ENCODE measurements at places on chromosomes 12 and 14.
A peak's percentile ranks its signal among the peaks of the same experiment; 100 is the strongest.

GRCh38 chr12:4540638-4541037 lies 1.9 kb downstream of the RAD51AP1 start:
- peaks cover 18% of the 10 kb centered on the region for H3K4me1 ChIP-seq
- no peak overlapping the region for H3K27ac ChIP-seq
- no peak overlapping the region for H3K4me3 ChIP-seq
- no peaks in the 10 kb centered on the region for H3K27me3 ChIP-seq
- H3K36me3 ChIP-seq, result no peaks in the 10 kb centered on the region

DNA sequence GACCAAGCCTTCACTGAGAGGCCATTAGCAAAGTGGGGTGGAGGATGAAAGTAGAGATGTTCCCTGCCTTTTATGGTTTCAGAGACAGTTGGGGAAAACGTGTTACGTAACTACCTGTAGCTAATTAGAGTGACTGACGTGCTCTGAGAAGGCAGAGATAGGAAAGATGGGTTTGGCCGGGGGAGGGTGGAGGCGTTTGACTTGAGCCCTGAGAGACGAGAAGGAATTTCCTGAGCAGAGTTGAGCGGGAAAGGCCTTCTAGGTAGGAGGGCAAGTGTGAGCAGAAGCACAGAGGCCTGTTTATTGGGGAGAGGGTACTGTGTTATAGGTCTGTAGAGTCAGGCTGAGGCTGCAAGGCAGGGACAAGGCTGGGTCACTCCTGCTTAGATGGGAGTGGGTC lies 8.6 kb downstream of the TUNAR start:
- no peak overlapping the region for H3K4me3 ChIP-seq
- no peaks in the 10 kb centered on the region for H3K4me1 ChIP-seq
- DNase-seq, result no peak
- no peaks in the 10 kb centered on the region for H3K36me3 ChIP-seq
- H3K27me3 ChIP-seq, result no peaks in the 10 kb centered on the region

- H3K4me3 ChIP-seq, result no peak overlapping the region
- DNase-seq, result no peak
- H3K27me3 ChIP-seq, result no peaks in the 10 kb centered on the region
- no peaks in the 10 kb centered on the region for H3K4me1 ChIP-seq
- H3K27ac ChIP-seq, result no peak overlapping the region
- H3K36me3 ChIP-seq, result peaks cover 90% of the 10 kb centered on the region
Observed at GRCh38 chr12:95034750-95035149, 31.3 kb upstream of the NDUFA12 start.

DNA sequence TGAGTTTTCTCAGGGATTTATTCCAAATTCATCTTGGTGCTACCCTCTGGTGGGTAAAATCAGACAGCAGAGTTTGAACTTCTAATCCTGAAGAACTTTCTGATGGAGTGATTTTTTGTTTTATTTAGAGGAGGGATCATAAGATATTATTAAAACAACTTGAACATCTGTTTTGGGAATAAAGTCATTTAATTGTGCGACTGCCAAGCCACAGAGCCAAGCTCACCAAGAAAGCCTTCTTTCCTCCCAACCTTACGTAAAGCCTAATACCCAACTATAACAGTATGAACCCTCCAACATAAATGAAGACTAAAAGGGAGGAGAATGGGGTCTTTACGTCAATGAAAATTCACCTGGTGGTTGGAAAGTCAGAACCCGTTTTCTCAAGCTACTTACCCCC lies 205.5 kb upstream of the IGF1 start:
- no peak overlapping the region for H3K4me3 ChIP-seq
- no peak overlapping the region for H3K27ac ChIP-seq
- H3K4me1 ChIP-seq, result no peaks in the 10 kb centered on the region
- DNase-seq, result no peak
- H3K27me3 ChIP-seq, result no peaks in the 10 kb centered on the region
- no peaks in the 10 kb centered on the region for H3K36me3 ChIP-seq

DNA sequence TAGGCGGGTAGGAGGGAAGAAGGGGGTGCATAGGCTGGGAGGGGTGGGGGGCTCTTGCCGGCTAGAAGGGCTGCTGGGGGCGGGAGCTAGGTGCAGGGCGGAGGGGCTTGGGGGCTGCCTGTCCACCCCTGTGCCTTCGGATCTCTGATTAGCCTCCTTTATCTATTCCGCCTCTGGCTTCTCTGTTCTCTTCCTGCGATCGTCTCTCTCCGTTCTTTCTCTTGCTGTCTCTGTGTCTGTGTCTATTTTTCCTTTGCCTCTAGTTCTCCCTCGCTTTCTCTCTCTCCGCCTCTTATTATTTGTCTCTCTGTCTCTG lies 166.7 kb upstream of the LHX5 start:
- H3K4me1 ChIP-seq, result no peaks in the 10 kb centered on the region
- DNase-seq, result no peak
- no peak overlapping the region for H3K4me3 ChIP-seq
- no peak overlapping the region for H3K27ac ChIP-seq
- peaks cover 21% of the 10 kb centered on the region for H3K27me3 ChIP-seq

DNA sequence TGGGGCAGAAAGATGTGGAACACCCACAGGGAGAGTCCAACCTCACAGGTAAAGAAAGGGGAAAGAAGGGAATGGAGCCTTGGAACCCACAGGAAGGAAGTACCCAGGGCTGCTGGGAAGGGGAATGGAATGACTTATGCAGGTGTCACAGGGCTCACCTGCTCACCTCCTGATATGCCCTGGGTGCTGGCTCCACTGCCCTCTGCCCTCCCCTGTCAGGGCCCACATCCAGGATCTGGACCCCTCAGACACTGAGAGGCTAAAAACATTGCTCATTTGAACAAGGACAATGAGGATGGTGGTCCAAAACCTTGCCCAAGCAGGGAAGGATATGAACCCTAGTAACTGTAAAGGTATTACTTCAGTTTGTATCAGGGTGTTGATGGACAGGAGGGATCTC lies 19.3 kb downstream of the ZBTB39 start:
- no peak overlapping the region for H3K4me3 ChIP-seq
- DNase-seq, result no peak
- H3K36me3 ChIP-seq, result no peaks in the 10 kb centered on the region
- no peaks in the 10 kb centered on the region for H3K27me3 ChIP-seq

DNA sequence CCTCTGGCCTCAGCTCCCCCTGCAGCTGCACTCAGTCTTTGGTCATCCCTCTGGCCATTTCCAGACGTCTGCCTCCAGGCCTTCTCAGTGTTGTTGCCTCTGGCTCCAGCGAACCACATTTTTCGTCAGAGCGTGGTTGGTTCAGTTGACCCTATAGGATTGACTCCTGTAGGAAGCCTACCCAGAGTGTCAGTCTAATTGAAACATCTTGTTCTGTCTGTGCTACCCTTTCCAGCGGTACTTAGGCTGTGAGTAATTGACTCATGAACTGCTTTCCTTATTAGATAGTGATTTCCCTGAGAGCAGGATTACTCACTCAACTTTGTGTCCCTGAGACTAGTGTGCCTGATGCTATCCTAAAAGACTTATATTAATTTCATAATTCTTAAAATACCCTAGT lies 373.2 kb downstream of the ATP23 start:
- H3K36me3 ChIP-seq, result no peaks in the 10 kb centered on the region
- no peak for DNase-seq
- no peaks in the 10 kb centered on the region for H3K27me3 ChIP-seq
- H3K27ac ChIP-seq, result no peak overlapping the region
- H3K4me3 ChIP-seq, result no peak overlapping the region

DNA sequence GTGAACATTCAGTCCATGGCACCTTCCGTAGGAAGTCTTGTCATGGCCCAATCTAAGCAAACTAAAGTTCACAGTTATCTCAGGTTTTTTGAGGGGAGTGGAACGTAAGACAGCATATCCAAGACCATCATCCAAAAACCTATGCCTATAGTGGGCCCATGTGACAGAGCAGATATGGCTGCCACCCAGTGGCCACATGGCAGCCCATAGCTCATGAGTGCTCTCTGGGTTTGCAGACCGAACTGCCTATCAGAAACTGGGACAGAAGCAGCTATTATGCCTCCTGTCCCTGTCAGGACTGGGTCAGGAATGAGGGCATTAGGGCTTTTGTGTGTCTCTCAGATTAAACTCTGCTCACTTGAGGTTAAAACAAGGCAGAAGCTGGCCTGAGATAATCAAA lies 503.7 kb downstream of the NRXN3 start:
- no peak for DNase-seq
- no peaks in the 10 kb centered on the region for H3K36me3 ChIP-seq
- no peak overlapping the region for H3K27ac ChIP-seq
- H3K27me3 ChIP-seq, result no peaks in the 10 kb centered on the region
- no peaks in the 10 kb centered on the region for H3K4me1 ChIP-seq

GRCh38 chr12:78674311-78675090 lies 190.1 kb upstream of the SYT1 start:
- no peak for DNase-seq
- H3K4me3 ChIP-seq, result no peak overlapping the region
- H3K27me3 ChIP-seq, result no peaks in the 10 kb centered on the region
- no peak overlapping the region for H3K27ac ChIP-seq
- no peaks in the 10 kb centered on the region for H3K36me3 ChIP-seq
- H3K4me1 ChIP-seq, result no peaks in the 10 kb centered on the region

- no peak overlapping the region for H3K27ac ChIP-seq
- H3K27me3 ChIP-seq, result no peaks in the 10 kb centered on the region
- no peaks in the 10 kb centered on the region for H3K36me3 ChIP-seq
- DNase-seq, result no peak
- no peaks in the 10 kb centered on the region for H3K4me1 ChIP-seq
Observed at GRCh38 chr12:119147847-119148448, 30.8 kb upstream of the HSPB8 start.

GRCh38 chr14:65872536-65872935 lies 460.0 kb downstream of the FUT8 start:
- no peak for DNase-seq
- no peaks in the 10 kb centered on the region for H3K27me3 ChIP-seq
- H3K4me3 ChIP-seq, result no peak overlapping the region
- no peaks in the 10 kb centered on the region for H3K4me1 ChIP-seq
- no peaks in the 10 kb centered on the region for H3K36me3 ChIP-seq

DNA sequence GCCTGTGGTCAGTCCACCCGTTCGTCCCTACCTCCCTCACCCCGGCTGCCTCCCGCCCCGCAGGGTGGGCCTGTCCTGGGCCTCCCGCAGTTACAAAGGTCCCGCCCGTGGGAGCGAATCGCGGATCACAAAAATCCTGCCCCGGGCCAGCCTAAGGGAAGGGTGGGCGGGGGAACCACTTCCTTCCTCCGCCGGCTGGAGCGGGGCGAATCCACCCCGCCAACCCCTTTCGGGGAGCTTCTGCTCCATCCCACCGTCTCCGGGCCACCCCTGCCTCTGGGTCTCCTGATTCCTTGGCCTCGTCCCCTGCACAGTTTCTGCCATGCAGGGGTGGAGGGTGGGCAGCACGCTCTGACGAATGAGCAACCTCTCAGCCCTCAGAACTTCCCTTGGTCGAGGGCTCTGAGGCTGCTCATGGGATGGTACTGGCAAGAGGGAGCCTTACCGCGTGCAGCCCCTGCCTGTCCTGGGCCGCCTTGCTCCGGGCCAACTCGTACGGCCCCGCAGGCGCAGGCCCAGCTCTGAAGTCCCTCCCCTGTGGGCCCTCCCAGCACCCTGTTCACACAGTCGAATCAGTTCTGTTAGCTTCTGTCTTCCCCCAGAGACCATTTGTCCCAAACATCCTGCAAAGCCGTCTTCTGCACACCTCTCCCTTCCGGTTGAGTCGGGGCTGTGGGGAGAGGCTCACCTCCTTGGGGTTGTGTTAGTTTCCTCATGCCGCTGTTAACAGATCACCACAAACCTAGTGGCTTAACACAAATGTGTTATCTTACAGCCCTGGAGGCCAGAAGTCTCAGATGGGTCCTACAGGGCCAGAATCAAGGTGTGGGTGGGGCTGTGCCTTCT lies 589 bp upstream of the HVCN1 start:
- H3K4me1 ChIP-seq, result peaks cover 42% of the 10 kb centered on the region
- H3K4me3 ChIP-seq, result peak overlapping the region; percentile 62
- H3K27ac ChIP-seq, result peak overlapping the region; percentile 78

DNA sequence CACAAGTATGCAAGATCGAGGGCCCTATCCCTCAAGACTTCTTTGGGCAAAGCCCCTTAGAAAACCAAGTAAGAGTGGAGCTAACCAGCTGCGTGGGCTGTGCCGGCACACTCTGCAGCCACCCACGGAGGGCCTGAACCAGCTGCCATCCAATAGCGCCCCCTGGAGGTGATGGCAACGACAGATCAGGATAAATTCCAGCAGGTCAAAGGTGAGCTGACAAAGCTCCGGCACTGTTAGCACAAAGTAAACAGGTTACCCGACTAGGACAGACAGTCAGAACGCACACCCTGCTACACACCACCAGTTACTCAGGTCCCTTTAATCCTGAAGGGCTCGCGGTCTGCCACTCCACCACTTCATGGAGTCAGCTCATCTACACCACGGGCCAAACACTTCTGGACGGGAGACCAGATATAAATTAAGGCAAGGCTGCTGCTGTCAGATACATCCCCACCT lies 4.9 kb downstream of the ZBTB39 start:
- no peak overlapping the region for H3K4me3 ChIP-seq
- H3K4me1 ChIP-seq, result peaks cover 26% of the 10 kb centered on the region
- no peaks in the 10 kb centered on the region for H3K27me3 ChIP-seq
- no peak overlapping the region for H3K27ac ChIP-seq
- H3K36me3 ChIP-seq, result peaks cover 25% of the 10 kb centered on the region

GRCh38 chr14:101220921-101221510 lies 317.5 kb upstream of the RTL1 start:
- H3K27me3 ChIP-seq, result peaks cover 23% of the 10 kb centered on the region
- no peak for DNase-seq
- H3K27ac ChIP-seq, result no peak overlapping the region
- no peak overlapping the region for H3K4me3 ChIP-seq
- H3K4me1 ChIP-seq, result no peaks in the 10 kb centered on the region

- H3K27me3 ChIP-seq, result no peaks in the 10 kb centered on the region
- H3K4me3 ChIP-seq, result no peak overlapping the region
- no peaks in the 10 kb centered on the region for H3K4me1 ChIP-seq
- H3K27ac ChIP-seq, result no peak overlapping the region
Observed at GRCh38 chr14:64109819-64110554, 184.2 kb downstream of the ESR2 start.

- H3K4me3 ChIP-seq, result no peak overlapping the region
- no peaks in the 10 kb centered on the region for H3K36me3 ChIP-seq
- H3K27me3 ChIP-seq, result no peaks in the 10 kb centered on the region
Observed at GRCh38 chr12:95809000-95809680, 18.6 kb upstream of the NTN4 start.

DNA sequence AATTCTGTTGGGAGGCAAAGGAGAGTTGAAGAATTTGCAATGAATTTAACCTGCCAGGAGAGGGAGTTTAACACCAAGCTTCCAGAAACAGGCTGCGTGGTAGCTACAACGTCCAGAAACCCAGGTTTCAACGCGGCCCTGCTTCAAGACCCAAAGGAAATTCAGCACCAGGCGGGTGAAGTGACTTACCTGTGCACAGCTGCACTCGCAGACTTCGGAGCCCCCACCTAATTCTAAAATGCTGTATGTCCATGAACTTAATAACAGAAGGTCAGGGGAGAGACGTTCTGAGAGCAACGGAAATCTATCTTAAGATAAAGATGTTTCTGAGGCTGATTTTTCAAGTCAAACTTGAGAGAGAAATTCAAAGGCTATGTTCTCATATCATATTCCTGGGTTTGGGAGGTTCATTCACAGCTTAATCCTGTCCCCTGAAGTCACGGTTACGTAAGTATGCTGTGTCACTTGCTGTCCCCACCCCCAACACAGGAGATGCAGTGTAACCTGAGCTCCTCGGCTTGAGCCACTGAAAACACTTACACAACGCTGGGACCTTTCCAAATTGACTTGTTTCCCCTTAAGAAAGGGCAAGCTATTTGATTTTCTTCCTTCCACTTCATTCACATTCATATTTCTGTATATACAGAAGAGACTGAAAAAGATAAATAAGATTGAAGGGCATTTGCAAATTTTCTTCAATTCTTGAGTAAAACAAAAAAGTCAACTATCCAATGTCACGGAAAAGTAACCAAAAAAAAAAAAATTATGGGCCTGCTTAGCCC lies 22.7 kb downstream of the CLIP1 start:
- peak overlapping the region; percentile 83 for H3K27ac ChIP-seq
- DNase-seq, result peak; percentile 75
- H3K27me3 ChIP-seq, result no peaks in the 10 kb centered on the region
- H3K4me3 ChIP-seq, result no peak overlapping the region
- H3K36me3 ChIP-seq, result no peaks in the 10 kb centered on the region
